Tibial nerve (tissue), 4 donors: ENCODE measurements at places on chromosomes 1 and 21. TPM values are rescaled to one million over a fixed set of nuclear protein-coding genes. Genes with fewer than 3 reads are reported as not detected.
A peak's percentile ranks its signal among the peaks of the same experiment; 100 is the strongest.

Gene SLC44A5
- total RNA-seq: not detected

Gene PROK1
- total RNA-seq: 1.2 TPM

Gene CD53
- 24.0 TPM for total RNA-seq

Gene LCE2A
- not detected for total RNA-seq

DNA sequence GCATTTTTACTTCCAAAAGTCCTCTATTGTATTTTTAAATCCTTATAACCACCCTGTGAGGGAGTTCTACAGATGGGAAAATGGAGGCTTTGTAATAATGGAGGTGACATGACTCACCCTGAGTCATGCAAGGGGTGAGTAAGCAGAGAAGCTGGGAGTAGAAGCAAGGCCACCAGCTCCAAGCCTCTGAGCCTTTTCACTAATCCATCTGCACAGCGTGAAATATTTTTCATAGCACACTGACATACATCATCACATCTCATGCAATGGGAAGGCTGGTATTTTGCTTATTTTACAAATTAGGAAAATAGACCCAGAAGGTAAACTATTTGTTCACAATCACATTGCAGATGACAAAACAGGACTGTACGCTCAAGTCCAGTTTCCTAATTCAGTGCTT, 96.9 kb downstream of the KCNH1 start:
- H3K27ac ChIP-seq: no peak overlapping the region
- no peak overlapping the region for H3K4me3 ChIP-seq

- H3K27me3 ChIP-seq: no peaks in the 10 kb centered on the region
- H3K4me1 ChIP-seq: no peaks in the 10 kb centered on the region
- DNase-seq: no peak
- no peak overlapping the region for H3K4me3 ChIP-seq
- no peak overlapping the region for H3K27ac ChIP-seq
Observed at GRCh38 chr1:28417441-28417922, 47.9 kb downstream of the PHACTR4 start.

- no peak overlapping the region for H3K4me3 ChIP-seq
- no peaks in the 10 kb centered on the region for H3K4me1 ChIP-seq
- DNase-seq: no peak
- H3K36me3 ChIP-seq: no peaks in the 10 kb centered on the region
- no peaks in the 10 kb centered on the region for H3K27me3 ChIP-seq
Observed at GRCh38 chr1:187070076-187070475, 241.3 kb downstream of the PLA2G4A start.

- peaks cover 21% of the 10 kb centered on the region for H3K4me1 ChIP-seq
- H3K27ac ChIP-seq: peak overlapping the region; percentile 98
- DNase-seq: no peak
- H3K36me3 ChIP-seq: no peaks in the 10 kb centered on the region
Observed at GRCh38 chr1:46303872-46304326, 401 bp downstream of the UQCRH start.

- peaks cover 43% of the 10 kb centered on the region for H3K4me1 ChIP-seq
- no peak for DNase-seq
- no peak overlapping the region for H3K4me3 ChIP-seq
- no peaks in the 10 kb centered on the region for H3K27me3 ChIP-seq
- H3K27ac ChIP-seq: peak overlapping the region; percentile 88
- no peaks in the 10 kb centered on the region for H3K36me3 ChIP-seq
Observed at GRCh38 chr21:41927727-41928409, 25.9 kb downstream of the C2CD2 start.

- no peaks in the 10 kb centered on the region for H3K4me1 ChIP-seq
- H3K4me3 ChIP-seq: no peak overlapping the region
- H3K27ac ChIP-seq: no peak overlapping the region
- DNase-seq: no peak
Observed at GRCh38 chr1:235122348-235122747, 6.3 kb downstream of the TOMM20 start.

DNA sequence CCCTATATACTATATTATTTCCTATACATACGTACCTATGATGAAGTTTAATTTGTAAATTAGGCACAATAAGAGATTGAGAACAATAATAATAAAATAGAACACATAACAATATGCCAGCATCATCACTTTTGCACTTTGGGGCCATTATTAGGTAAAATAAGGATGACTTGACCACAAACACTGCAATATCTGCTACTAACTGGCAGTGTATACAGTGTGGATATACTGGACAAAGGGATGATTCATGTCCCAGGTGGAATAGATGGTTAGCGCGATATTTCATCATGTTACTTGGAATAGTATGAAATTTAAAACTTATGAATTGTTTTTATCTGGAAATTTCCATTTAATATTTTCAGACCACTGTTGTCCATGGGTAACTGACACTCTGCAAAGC, 35.4 kb upstream of the TXLNA start:
- no peak for DNase-seq
- no peaks in the 10 kb centered on the region for H3K4me1 ChIP-seq
- no peaks in the 10 kb centered on the region for H3K27me3 ChIP-seq

- no peak overlapping the region for H3K4me3 ChIP-seq
- H3K27me3 ChIP-seq: no peaks in the 10 kb centered on the region
- H3K36me3 ChIP-seq: no peaks in the 10 kb centered on the region
- H3K27ac ChIP-seq: no peak overlapping the region
- DNase-seq: no peak
Observed at GRCh38 chr1:49104575-49104974, 327.9 kb upstream of the BEND5 start.

DNA sequence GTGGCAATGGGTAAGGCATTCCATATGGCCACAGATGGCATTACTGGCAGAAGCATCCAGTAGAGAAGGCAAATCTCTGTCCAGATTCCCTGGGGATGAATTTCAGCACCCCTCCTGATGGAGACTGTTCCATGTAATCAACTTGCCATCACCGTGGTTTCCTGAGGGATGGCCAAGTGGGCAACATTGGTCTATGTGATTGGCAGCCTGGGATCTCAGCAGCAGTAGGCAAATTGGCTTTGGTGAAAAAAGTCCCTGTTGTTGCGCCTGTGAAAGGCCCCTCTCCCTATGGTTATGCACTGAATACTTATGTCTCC, 19.3 kb downstream of the DMRTB1 start:
- no peaks in the 10 kb centered on the region for H3K4me1 ChIP-seq
- no peak overlapping the region for H3K4me3 ChIP-seq
- H3K36me3 ChIP-seq: no peaks in the 10 kb centered on the region
- no peak for DNase-seq
- no peaks in the 10 kb centered on the region for H3K27me3 ChIP-seq
- H3K27ac ChIP-seq: no peak overlapping the region

GRCh38 chr1:84724128-84724860, 34.0 kb upstream of the SSX2IP start:
- DNase-seq: no peak
- H3K27me3 ChIP-seq: no peaks in the 10 kb centered on the region
- no peak overlapping the region for H3K27ac ChIP-seq
- H3K36me3 ChIP-seq: no peaks in the 10 kb centered on the region
